ENCODE measurements at places on chromosomes 5 and 9.

DNA sequence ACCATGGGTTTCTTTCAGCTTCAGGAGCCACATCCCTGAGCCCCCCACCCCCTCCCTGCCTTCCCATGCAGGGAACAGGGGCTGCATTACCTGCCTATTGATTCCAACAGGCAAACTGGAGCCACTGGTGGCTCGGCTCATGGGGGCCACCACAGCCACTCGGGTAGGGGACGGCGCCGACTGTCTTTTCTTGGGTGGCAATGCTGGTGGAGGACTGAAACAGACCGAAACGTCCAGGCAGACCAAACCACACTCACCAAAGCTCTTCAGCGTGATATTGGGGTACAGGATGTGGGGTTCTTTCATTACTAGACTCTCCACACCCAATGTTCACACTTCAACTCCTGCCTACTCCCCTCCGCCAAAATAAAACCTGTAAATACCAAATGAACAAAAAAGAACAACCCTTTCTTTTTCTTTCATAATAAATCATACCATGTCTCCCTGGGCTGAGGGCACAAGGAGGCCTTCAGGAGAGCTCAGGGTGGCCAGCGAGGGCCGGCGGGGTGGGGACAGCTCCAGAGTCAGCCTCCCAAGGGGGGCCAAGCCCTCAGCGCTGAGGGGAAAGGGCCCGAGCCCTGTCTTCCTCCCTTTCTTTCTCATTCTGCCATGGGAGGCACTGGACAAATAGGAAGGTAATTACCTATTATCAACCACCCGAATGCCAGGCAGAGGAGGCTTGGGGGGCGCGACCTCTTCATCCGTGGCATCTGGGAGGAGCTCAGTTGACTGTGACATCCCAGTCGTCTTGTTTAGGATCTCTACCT is 83.3 kb downstream of the PRRT1B start:
- no peak for DNase-seq

DNA sequence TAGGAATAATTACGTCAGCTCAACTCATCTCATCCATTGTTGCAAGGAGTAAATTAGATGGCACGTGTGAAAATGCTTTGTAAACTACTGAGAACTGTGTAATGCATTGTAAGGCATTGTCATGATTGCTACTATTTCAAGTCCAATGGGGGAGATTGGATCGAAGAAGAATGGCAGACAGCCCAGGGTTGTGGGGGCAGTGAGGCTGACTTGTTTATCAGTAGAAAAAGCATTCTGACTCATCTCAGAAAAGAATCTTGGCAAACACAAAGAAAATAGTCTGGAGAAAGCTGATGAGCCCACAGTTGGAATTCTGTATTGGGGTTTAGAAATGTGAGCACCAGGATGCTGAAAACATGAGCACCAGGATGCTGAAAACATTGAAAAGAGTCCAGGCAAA is 28.0 kb upstream of the DAP start:
- no peak for DNase-seq

- no peak for DNase-seq
These were observed 597.8 kb upstream of the CLINT1 start for GRCh38 chr5:158456756-158457155.

DNA sequence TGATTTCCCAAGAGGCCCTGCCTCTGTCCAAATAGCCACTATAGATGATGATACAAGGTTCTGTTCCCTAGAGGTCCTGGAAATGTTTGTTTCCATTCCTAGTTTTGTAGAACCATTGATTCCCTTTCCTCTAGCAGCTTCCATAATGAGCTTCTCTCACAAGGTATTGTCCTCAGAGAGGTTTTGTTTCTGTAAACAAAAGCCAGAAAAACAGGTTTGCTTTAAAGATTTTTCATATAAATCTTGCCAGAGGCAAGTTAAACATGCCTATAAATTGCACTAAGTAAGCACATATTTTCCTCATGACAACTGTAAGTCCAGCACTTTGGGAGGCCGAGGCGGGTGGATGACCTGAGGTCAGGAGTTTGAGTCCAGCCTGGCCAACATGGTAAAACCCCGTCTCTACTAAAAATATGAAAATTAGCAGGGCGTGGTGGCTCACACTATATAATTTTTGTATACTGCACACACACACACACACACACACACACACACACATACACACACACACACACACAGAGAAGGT is 1787.7 kb downstream of the EFNA5 start:
- DNase-seq, result no peak

DNA sequence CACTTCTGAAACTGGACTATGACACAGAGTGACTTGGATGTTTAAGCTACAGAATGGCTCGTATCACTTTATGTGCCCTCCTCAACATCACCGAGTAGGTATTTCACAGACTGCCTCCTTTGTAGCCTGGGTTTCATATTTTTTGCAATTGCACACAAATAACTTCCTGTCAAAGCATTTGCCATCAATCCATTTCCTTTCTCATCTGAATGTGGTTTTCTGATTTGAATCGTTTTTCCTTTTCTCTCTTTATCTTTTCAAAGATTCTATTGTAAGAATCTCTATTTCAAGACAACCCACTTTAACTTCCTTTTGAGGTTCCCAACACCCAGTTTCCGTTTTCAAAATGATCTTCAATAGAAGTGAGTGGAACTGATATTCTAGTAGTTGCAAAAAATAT is 563.8 kb upstream of the ARRDC3 start:
- DNase-seq, result no peak

GRCh38 chr5:55650386-55650785 is 61.7 kb downstream of the SLC38A9 start:
- no peak for DNase-seq

DNA sequence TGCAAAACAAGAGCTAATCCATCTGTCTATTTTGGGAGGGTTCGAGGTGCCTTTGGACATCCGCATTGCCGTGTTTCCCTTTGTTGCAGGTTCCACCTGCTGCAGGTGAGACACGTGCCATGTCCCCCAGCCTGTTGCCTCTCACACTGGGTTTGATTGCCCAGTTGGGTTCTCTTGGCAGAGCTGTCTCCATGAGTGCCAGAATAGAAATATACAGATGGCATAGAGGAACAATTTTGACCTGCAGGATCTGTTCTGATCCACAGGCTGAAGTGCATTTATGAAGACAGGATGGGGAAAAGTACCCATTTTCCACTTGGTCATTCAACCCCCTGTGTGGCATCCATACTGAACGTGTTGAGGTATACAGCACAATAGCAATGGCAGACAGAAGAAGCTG is 178.1 kb downstream of the SGCD start:
- no peak for DNase-seq

GRCh38 chr5:62547945-62548630 is 30.5 kb upstream of the LRRC70 start:
- no peak for DNase-seq

GRCh38 chr5:38923661-38924451 is 78.0 kb downstream of the OSMR start:
- DNase-seq, result no peak

- no peak for DNase-seq
These were observed 131.4 kb downstream of the MRPL36 start for GRCh38 chr5:1668141-1668721.

DNA sequence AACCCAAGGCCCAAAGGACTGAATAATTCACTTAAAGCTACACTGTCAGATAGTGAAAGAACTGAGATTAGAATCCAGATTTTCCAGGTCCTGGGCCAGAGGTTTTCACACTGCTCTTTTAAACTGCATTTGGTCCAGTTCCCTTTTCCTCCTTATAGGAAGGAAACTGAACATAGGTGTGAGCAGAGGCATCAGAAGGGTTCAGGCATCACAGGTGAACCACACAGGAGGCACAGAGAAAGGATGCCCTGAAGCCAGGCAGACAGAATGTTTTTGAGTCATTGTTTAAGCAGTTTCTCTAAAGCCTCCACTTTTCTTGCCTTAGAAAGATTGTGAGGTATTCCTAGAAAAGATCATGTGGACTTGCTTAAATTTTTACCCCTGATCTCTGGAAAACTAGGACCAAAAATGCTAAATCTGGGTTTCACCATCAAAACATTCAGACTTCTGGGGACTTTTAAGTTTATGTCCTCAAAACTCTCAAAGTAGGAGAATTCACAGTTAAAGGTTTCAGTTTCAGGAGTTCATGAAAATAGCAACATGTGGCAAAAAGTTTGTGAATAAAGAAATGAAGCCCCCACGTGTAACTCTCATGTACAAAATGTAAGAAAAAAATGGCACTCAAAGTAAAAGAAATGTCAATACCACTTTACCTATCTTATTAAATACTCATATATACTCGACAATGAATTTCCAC is 386.1 kb downstream of the NTRK2 start:
- DNase-seq, result no peak

- no peak for DNase-seq
These were observed 54.8 kb downstream of the NEK6 start for GRCh38 chr9:124312290-124313265.

DNA sequence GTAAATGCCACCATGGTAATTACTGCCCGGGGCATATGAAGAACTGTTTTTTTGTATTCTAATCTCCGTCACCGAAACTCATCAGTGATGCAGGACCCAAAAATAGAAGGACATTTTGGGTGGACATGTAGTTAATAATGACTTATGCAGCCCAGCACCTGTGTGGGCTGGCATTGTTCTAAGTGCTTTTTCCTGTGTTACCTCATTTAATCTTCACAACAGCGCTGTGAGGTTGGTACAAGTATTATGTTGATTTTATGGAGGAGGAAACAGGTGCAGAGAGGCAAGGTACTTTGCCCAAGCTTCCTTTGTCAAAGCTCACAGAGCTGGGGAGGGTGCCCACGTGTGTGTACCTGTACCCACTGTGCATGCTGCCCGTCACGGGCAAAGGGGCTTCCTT is 58.4 kb downstream of the DAPK1 start:
- no peak for DNase-seq

DNA sequence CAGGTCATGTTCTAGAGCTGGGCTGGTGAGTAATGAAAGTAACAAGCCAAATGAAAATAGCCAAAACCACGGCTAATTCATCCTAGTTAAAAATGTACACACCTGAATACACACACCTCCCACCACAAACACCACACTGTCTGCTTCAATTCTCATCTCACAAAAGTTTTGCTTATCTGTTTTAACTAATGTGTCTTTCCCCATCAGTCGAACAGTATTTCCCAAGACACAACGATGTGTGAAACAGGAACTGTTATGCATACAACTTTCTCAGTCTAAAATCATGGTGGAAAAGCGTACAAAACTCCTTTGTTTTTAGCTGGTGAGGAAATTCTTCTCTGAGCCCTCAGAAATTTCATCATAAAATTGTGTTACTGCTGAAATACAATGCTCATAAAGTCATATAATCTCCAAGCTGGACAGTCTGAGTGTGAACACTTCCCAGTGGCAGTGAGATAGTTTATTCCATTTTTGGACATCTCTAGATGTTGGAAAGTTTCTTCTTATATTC is 242.4 kb downstream of the EFNA5 start:
- no peak for DNase-seq

DNA sequence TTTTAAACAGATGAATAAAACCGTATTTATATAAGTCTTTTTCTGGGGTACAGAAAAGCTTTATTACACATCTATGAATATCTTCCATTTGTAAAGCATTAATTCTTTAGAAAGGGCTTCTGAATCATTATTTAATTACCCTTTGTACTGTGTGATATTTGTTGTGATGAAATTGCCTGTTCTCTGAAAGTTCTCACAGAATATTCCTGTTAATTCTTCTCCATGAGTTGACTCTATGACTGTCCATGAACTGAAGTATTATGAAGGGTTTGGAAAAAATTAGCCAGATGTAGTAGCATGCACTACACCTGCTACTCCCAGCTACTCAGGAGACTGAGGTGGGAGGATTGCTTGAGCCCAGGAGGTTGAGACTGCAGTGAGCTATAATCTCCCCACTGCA is 127.0 kb downstream of the MAN2A1 start:
- DNase-seq, result no peak

DNA sequence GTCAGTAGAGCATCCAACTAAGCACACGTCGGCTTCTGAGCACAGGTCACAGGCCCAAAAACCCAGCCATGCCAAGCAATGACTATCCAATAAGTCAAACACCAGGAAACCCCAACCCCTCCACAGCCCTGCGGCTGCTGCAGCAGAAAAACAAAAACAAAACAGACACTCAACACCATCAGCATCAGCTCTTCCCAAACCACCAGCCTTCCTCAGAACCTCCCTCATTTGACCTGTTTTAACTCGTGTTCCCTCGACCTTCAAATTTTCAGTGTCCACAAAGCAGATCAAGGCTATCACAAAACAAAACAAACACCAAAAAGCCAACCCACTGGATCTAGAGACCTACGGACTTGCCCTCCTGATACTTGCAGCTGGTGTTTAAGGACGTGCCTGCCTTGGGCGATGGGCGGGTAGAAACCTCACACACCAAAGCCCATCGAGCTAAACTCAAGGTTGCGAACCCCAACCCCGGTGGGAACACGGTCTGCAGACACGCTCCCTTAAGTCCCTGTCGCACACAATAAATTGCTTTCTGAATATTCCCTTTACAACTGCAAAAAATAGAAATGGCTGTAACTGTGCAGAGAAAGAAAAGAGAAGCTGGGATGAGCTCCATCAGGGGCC is 247.1 kb upstream of the ANKRD55 start:
- peak; percentile 47 for DNase-seq

- no peak for DNase-seq
These were observed 4.5 kb downstream of the DUSP1 start for GRCh38 chr5:172766287-172767108.

DNA sequence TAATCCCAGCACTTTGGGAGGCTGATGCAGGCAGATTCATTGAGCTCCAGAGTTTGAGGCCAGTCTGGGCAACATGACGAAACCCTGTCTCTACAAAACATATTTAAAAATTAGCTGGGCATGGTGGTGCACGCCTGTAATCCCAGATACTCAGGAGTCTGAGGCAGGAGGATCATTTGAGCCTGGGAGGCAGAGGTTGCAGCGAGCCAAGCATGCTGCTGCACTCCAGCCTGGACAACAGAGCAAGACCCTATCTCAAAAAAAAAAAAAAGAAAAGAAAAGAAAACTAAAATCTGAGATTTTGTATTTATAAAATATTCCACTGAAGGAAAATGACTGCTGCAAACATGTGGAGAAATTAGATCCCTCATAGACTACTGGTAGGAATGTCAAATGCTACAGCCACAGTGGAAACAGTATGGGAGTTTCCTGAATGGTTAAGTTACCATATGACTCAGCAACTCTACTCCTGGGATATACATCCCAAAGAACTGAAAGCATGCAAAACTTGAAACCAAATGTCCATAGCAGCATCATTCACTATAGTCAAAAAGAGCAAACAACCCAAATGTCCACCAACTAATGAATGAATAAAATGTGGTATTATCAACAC is 106.1 kb downstream of the UBAP2 start:
- no peak for DNase-seq

DNA sequence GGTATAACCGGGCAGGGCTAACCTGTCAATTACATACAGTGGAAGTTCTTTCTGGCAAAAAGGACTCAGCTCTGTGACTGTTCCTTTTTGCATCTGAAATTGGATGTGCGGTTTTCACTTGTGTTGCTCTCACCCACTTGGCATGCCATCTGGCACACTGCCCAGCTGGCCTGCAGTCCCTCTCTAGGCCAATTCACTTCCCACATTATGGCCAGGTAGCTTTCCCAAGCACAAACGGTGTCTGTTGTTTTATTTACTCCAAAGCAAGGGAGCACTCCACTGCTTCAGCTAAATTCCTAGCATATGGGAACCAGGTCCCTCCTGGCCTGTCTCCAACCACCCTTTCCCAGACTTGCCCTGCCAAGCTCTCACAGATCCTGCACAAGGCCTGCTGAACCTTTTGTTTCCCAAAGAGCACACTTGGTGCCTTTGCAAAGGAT is 132.5 kb downstream of the SEMA6A start:
- no peak for DNase-seq

Measured in activated effector memory CD4-positive, alpha-beta T cell treated with Interleukin-2 at 50 U/mL for 16 hours (primary cell).